ENCODE measurements at places on chromosomes 3 and 15.
A peak's percentile ranks its signal among the peaks of the same experiment; 100 is the strongest.

GRCh38 chr3:41159588-41160189 is 39.6 kb upstream of the CTNNB1 start:
- DNase-seq: no peak

GRCh38 chr3:168052515-168052914 is 43.2 kb downstream of the GOLIM4 start:
- no peak for DNase-seq

GRCh38 chr3:187211532-187212195 is 14.4 kb downstream of the RTP1 start:
- DNase-seq: no peak

DNA sequence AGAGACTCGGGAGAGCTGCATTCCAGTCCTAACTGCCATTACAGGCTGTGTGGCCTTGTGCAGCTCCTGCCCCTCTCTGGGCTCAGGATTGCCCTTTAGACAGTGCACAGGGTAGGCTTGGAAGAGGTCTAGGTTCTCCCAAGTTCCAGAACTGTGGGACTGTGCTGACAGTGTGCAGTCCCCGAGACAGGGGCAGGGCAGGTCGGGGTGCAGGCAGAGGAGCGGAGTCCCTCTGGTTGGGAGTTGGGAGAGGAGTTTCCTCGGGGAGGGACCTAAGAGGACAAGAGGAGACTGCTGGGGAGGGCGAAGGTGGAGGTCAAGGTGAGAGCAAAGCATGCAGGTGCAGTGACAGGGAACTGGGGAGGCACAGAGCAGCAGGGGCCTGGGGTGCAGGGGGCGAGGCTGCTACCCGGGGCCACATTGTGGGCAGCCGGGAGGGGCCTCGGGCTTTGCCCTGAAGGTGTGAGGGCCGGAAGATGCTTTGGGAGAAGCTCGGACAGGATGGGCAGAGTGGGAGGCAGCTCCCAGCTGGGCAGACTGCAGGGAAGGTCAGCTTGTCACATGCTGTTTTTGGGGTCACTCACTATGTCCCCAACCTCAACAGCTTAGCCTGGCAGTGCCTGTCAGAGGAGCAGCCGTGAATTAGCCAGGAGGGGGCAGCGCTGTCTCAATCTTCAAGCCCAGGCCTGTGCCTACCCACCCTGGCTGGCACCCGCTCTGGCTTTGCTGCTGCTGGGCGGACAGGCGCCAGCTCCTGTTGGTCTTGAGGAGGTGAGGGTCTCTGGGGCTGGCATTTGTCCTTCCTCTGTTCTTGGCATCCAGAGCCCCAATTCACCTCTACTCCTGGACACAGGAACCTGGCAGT is 15.4 kb upstream of the CSPG4 start:
- peak; percentile 72 for DNase-seq

GRCh38 chr3:43998836-43999727 is 242.6 kb upstream of the TOPAZ1 start:
- no peak for DNase-seq
